G401 (cell line): ENCODE measurements at places on chromosomes 7 and 10.
A peak's percentile ranks its signal among the peaks of the same experiment; 100 is the strongest.

DNA sequence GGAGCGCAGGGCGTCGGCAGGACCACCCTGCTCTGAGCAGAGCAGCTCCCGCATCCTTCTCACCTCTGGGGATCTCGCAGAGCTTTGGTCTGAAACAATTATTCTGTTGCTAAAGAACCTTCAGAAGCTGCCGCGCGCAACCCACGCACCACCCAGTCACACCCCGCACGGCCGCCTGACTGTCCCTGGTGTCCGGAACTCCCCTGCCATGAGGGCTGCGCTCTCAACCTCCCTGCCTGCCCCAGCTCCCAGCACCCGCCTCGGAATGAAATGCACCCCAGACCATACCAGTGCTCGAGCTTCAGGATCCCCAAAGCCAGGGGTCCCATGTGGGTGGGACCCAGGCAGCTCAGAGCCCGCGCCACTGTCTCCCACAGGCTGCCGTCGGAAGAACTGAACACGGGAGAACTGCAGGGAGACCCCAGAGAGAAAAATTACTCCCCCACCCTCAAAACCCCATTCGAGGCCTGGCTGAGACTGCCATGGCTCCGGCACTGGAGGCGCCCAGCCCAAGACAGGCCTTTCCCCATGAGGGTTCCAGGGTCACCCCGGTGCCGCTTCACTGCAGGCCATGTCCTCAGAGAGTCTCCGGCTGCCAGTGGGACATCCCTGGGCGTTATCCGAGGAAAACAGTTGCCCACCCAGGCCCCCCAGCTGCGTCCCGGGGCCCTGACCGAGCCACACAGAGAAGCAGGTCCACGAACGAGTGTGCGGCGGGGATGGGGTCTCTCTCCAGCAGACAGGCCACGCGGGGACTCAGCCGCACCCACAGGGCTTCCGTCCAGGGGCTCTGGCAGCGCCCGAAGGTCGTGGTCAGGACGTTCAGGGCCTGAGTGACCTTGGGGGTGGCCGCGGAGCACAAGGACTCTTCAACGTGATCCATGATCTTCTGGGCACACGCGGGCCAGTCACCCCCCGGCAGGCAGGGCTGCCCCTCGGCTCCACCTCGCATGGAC lies 12.1 kb downstream of the BRAT1 start:
- no peak for DNase-seq

- peak; percentile 68 for DNase-seq
Observed at GRCh38 chr10:23158370-23158769, 33.7 kb upstream of the PTF1A start.

DNA sequence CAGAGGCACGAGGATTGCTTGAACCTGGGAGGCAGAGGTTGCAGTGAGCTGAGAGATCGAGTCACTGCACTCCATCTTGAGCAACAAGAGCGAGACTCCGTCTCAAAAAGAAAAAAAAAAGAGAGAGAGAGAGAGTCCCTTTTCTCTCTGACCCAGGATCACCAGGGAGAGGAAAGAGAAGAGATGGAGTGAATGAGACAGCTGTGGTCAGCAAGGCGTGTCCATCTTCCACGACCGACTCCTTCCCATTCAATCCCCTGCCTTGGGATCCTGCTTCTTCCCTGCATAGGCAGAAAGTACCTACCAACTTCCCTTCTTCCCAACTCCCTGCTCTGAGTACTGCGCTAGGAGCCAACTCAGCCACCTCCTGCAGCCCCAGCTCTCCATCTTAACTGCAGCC lies 5.2 kb upstream of the ZAN start:
- DNase-seq: no peak

GRCh38 chr10:68406111-68406814 lies 814 bp downstream of the RUFY2 start:
- peak; percentile 60 for DNase-seq

DNA sequence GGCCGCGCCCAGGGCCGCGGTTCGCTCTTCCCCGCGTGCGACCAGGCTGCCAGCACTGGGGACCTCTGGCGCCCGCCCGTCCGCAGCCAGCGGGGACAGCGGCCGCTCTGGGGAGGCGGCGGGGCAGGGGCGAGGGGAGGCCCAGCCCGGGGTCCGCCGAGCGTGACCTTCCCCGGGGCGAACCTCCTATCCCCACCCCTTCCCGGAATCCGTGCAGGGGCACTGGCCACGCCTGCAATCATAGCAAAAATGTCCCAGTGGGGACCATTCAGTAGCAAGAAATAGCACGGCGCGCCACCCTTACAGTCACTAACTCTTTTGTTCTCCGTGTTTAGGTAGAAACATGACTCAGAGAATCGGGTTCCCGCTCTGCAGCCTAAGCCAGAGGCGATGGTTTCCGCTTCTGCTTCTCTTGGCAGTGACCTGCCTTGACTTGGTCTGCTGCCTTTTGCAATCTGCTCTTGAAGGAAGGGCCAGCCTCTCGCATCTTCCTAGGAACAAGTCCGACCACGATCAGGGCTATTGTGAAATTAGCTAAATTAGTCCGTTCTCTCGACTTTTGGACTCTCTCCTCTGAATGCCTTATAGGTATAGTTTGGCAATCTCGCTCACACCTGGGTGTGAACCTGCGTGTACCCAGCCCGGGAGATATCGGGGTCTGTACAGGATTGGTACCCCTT lies 79.3 kb upstream of the ACBD5 start:
- DNase-seq: peak; percentile 59

DNA sequence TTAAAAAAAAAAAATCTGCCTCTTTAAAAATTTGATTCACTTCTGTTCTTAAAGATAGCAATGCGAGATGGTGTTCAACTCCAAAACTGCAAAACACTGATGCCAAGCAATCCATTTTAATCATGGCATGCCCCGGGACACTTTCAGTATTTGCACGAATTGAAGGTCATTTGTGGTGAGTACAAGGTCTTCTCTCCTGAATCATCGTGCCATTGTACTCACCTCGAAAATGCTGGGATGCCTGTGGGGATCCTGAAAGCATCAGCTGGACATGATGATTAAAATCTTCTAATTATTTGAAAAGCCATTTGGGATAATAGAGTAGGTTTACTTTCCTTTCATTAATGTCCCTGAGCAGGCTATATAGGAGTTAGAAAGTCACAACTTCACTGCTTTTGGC lies 125.1 kb upstream of the NRP1 start:
- DNase-seq: no peak

DNA sequence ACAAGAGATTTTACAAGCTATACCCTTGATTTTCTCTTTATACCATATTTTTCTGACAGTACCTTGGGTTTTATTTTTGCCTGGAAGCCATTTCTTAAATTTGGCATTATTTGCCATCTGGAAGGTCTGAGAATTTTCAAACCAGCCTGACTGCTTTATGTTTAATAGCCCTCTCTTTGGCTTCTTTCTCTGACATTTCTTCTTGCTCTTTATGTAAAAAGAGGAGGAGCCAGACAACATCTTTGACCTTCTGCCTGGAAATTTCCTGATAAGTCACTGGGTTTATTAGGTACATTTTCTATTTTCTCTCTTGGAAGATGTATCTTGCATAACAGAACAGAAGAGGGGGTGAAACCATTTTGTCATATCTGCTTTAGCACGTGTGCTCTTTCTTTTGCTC lies 79.6 kb downstream of the LANCL2 start:
- DNase-seq: no peak

DNA sequence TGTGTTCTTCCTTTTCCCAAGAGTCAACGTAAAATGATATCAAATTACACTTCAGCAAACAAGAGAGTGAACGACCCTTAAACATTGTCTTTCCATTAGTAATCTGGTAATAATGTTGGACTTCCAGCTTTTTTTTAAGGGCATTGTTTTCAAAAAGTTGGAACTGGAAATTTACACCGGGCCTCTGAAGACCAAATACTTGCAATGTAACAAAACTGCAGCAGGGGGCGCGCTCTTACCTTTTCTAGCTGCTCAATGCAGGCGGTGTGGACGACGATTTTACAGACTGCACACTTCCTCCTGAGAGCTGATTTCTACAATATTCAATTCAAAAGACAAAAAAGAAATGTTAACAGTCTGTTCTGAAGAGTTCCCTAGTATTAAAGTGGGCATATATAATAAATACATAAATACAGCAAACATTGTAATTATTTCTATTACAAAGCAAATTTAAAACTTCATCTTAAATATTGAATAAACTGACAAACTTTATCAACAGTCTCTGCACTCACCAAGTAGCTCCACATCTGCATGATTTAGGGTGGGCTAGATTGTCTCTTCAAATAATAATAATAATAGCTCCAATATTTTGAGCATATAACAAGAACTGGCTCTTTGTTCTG lies 190.4 kb downstream of the DGKI start:
- peak; percentile 82 for DNase-seq

DNA sequence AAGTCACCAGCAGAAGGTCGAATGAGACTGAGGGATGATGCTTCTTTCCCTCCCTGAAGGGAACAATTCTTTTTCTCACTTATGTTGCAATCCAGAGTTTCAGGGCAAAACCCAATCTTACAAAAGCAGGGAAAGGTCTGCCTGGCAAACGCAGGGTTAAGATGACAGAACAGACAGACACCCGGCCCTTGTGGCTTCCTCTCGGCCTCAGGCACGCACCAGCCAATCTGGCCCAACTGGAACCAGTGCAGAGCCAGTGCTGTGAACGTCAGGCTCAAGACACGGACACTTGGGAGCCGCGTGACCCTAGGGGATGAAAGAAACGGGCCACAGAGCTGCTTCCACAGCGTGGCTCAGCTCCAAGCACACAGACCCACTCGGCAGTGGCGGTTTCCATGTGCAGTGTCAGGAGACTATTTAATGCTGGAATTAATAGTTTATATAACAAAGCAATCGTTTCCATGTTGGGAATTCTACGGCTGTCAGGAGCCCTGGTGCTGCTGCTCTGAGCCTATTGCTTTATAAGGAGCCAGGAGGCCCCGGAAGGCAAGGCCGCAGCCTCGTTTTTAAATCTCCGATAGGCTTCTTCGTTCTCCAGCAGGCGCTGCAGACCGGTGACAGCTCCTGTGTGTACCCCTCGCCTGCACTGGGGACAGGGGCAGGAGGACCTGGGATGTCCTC lies 198.4 kb downstream of the DIP2C start:
- peak; percentile 65 for DNase-seq

DNA sequence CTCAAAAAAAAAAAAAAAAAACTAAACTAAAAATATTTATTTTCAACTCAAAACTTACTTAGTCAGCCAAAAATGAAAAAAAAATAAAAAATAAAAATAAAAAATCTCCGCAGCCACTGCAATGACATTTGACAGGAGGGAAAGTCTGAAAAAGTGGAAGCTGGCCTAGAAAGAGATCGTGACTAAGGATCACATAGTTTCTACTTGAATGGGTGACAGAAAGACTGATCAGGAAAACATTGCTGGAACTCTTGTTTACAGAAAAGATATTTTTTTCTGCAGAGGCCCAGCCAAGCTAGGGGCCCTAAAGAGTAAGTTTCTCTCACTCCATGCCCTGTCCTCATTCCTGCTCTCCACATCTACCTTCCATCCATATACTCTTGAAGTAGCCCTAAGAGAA lies 92.8 kb upstream of the KCND2 start:
- DNase-seq: no peak

DNA sequence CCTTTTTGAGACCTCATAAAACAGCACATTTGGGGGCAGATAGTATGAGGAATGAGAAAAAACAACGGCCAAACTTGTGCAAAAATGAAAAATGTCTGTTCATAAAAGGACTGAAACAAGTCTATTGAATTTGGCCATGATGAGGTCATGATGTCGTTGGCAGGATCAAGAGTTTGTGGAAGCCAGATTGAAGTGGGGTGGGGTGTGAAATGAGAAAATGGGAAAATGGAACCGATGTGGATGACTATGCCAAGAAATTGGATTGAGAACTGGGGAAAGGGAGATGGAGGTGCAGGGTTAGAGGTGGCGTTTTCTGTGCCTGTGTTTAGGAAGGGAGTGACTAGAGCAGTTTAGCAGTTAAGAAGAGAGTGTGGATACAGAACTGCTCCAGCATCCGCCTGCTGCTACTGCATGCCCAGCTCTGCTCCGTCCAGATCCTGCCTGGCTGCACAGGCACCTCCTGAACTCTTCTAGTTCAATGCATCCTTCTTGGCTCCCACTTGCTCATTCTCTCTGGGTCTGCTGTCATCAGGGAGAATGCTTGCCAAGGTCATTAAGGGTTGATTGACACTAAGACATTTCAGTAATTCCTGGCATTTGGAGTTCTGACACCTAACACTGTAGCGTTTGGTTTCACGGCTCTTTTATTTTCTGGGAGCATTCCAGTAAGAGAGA lies 111.9 kb downstream of the GALNT17 start:
- DNase-seq: peak; percentile 75

- DNase-seq: no peak
Observed at GRCh38 chr10:29482591-29483431, 152.0 kb downstream of the SVIL start.

GRCh38 chr10:50456719-50457118 lies 167.0 kb downstream of the SGMS1 start:
- DNase-seq: no peak

DNA sequence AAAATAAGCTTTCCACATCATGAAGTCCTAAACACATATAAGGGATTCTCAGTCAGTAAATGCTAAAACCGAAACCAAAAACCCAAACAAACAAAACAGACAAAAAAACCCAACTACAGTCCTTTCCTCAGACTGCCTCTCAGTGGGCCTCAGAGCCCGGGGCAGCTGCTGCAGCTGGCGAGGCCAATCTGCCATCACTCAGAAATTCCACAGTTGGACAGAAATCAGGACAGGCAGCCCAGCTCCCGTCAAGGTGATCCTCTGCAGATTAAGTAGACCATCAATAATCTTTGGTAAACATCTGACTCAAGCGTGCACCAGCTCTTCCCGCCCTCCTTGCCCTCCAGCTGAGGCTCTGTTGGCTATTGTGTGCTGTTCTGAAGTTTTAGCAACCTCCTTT lies 142.2 kb downstream of the ATXN7L1 start:
- no peak for DNase-seq

DNA sequence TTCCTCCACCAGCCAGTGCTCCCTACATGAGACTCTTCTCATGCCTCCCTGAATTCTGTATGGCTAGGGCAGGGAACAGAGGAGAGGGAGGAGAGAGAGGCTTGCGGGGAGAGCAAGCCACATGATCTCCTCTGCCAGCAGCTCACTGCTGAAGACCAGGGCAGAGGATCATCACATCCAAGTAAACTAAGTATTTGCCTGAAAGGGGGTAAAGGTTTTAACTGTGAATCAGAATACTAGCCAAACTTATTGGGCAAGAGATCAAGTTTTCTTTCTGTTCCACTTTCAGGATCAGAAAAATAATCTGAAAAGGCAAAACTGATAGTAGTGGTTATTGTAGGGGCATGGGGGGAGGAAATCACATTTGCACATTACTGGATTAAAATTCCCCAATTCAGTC lies 17.8 kb upstream of the ERCC6 start:
- DNase-seq: no peak

- no peak for DNase-seq
Observed at GRCh38 chr7:145698526-145699262, 417.9 kb upstream of the CNTNAP2 start.

DNA sequence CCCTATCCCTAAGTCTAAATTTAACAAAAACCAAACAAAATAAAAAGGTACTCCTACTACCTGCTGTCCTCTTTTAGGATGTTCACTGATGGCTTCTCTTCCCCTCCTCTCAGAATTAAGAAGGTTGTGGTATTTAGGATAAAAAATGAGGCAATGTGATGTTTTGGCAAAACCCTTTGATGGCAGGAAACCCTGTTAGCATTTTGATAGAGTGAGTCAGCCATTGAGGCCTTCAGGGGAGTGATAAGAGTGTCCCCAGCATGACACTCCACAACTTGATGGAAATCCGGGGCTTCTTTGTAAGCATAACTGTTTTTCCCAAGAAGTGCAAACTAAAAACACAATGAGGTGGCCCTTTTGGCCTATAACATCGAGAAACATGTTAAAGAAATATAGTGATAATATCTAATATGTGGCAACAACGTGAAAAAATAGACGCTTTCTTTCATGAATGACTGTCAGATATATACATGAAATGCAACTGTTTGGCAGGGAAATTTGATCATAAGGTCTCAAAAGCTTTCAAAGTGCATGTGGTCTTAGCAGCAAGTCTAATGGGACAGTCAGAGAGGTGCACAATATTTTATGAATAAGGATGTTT lies 55.0 kb downstream of the PRTFDC1 start:
- DNase-seq: no peak
